ENCODE measurements at places on chromosomes 1 and 21.

- DNase-seq = no peak
Measured at GRCh38 chr1:78095593-78095992, 49.8 kb downstream of the GIPC2 start.

DNA sequence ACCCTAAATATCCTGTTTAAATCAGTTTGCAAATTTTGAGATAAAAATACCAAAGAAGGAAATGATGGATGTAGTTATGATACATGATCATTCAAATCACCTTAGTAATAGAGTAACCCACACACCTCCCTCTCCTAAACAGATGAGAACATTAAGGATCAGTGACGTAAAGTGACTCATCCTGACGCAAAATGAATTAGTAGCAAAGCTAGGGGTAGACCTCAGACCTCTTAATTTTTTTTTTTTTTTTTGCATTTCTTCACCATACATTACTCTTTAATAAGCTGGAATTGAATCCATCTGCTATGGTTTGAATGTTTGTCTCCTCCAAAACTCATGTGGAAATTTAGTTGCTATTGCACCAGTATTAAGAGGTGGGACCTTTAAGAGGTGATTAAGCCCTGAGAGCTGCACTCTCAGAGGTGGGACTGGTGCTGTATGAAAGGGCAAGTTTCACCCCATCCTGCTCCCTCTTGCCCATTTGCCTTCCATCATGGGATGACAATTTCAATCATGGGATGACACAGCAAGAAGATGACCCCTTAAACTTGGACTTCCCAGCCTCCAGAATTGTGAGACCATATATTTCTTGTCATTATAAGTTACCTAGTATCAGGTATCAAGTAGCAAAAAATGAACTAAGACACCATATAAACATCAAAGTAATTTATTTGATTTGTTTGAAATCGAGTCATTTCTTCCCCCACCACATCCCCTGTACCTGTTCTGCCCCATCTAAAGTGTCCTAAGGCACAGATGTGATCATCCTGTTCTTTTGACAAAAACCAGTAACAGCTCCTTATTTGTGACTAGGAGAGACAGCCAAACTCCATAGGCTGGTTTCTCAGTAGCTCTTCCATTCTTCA is 114.6 kb upstream of the DUSP10 start:
- DNase-seq = no peak

DNA sequence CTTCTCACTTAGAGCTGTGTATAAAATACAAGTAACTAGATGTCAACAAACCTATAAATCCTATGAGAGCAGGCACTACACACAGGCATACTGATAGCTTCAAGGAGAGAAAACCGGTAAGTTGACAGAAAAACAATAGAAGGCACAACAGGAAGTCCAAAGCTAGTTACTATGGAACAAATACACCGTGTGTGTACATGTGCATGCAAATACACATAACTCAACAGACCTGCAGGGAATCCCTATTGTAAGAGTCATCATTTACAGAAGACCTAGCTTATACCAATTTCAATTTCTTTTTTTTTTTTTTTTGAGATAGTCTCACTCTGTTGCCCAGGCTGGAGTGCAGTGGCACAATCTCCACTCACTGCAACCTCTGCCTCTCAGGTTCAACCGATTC is 26.3 kb downstream of the JAK1 start:
- no peak for DNase-seq

GRCh38 chr1:3012456-3013291 is 8.6 kb upstream of the ACTRT2 start:
- DNase-seq = peak; percentile 42

DNA sequence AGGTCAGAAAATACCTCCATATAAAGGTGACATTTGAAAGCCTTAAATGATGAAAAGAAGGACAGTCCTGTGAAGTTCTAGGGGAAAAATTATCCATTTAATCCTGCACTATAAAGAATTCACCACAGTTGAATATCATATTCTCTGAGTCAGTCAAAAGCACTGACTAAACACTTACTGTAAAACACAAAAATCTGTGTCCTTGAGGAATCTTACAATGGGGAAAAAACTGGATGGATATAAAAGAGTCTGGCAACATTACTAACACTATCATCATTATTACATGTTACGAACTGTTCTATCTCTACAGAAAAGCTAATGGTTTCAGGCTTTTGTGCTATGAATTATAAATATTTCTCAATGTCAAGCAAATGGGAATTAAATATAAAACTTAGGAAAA is 42.4 kb upstream of the HP1BP3 start:
- DNase-seq = no peak

DNA sequence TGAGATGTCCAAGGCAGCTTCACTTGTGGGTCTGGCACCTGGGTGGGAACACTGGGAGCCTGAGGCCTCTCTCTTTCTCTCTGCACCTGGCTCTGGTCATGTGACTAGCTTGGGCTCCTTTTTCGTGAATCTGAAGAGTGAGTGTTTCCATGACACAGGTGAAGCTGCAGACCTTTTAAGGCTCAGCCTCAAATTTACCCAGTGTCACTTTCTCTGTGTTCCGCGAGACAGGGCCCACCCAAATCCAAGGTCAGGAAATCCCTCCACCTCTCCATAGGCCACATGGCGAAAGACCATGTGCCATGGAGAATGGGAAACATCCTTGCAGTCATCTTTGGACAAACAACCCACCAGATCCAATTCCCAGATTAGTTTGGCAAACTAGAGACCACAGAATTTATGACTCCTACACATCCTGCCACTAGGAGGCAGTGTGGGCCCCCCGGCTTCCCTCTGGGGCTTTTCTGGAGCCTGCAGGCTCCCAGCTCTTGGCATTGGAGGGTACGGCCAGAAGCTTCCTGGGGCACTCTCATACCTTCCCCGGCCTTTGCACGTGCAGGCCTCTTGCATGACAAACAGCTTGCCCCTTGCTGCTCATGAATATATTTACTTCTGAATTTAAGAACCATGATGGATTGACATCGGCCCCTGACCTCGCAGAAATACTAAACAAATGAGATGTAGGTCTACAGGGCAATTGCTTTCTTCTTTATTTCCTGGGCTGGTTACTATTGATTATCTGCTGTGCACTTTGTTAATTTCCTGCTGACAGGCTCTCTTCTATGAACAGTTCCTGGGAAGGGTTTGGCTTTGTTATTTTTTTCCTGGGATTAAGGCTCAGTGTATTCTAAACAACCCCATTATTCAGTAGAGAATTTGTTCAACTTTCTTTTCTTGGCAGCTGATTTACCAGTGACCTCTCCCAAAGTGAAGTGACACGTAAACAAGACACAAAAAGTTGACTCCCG is 180.7 kb downstream of the KAZN start:
- no peak for DNase-seq

DNA sequence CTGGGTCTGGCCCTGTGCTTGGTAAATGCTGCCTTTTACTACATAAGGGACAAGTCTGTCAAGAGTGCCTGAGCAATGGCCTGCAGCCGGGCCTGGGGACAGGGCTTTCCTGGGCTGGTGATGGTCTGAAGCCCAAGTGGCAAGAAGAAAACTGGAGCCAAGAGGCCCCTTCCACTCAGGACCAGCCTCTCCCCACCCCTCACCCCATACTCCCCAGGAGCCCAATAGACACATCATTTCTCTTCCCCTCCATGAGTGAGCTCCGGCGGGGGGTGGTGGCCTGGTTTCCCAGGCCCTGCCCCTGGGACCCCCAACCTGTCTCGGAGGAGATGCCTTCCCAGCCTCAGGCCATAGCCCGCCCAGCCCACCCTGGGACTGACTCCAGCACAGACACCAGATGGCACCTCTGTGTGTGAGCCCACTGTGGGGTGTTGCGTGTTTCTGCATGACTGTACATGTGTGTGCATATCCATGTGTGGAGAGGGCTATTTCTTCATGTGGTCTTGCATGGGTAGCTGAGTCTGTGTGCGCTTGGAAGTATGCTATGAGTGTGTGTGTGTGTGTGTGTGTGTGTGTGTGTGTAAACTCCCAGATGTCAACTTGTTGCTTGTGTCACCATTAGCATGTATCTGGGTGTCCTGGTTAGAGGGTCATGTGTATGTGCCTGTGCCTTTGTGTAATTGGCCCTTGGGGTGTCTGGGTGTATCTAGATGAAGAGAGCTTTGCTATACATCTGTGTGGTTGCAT is 14.3 kb upstream of the LRP8 start:
- no peak for DNase-seq

- no peak for DNase-seq
Measured at GRCh38 chr21:45506836-45507522, 35.3 kb downstream of the SLC19A1 start.

- no peak for DNase-seq
Measured at GRCh38 chr1:42587753-42588152, 70.5 kb upstream of the PPIH start.

- no peak for DNase-seq
Measured at GRCh38 chr1:214282630-214283242, 1.8 kb downstream of the SMYD2 start.

GRCh38 chr1:114094363-114094634 is 59.4 kb downstream of the SYT6 start:
- no peak for DNase-seq

DNA sequence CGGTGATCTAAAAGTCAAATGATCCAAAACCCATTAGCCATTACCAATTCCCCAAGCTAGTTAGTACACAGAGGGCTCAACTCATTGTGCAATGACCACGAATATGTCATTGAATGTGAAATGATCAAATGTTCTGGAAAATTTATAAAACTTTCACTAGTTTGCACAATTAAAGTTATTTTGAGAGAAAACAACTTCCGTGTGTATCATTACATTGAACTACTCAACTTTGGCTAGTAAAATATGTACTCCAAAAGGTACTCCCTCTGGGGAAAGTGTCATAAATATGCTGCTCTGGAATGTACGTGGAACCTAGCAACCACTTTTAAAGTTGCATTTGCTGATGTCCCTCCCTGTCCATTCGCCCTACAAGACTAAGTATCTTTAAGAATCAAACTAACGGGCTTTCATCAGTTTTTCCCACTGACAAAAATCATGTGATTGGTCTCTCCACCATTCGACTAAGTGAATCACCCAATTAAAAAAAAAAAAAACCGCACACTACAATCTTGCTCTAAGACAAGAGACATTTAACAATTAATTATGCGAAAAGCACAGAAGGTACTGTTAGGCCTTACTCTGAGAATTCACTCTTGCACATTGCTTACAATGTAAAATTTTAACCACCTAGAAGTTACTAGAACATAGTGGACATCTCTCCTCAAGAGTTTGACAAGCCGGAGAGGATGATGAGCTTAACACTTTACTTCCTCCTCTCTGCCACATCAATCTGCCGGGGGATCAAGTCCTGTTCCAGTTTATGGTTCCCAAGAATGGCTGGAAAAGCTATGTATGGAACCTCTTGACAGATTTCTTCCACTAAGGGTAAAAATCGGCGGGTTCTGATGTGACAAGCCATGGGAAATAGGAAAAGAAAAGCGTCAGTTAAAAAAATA is 1.2 kb downstream of the ACBD3 start:
- no peak for DNase-seq

DNA sequence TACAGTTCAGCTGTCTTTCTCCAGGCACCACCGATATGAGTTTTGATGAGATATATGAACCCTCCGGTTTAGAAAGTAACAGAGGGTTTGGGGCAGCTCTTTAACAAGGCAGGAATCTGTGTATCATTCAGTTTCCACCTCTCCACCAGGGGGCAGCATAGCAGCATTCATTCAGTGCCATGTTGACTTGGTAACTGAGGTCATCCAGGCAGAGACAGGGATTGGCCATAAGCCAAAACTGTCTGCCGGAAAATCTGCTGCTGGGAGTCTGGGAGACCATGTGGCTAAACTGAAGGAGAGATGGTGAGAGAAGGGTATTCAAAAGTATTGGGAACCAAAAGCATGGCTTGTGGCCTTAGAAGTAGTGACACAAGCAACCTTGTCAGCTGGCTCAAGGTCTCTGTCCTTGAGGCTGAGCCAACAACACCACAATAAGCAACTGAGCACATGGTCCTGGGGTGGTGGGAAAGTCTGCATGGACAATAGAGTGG is 98.5 kb downstream of the LMX1A start:
- DNase-seq = peak; percentile 74

DNA sequence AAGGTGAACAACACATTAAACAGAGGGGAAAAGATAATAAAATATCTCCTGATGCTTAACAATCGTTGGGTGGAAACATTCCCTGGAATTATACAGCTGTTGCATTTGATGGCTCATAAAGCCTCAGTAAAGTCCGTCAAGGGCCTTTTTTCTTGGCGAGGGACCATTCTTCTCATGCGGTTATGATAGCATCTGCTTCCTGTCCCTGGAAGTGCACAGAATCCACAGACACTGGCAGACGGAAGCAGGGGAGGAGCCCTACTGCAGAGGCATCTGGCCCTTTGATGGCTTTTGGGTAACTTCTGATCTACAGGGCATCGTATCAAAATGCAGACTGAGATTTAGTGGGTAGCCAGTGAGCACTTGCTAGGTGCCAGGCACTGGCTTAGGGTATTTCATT is 286.9 kb downstream of the KIF26B start:
- no peak for DNase-seq

DNA sequence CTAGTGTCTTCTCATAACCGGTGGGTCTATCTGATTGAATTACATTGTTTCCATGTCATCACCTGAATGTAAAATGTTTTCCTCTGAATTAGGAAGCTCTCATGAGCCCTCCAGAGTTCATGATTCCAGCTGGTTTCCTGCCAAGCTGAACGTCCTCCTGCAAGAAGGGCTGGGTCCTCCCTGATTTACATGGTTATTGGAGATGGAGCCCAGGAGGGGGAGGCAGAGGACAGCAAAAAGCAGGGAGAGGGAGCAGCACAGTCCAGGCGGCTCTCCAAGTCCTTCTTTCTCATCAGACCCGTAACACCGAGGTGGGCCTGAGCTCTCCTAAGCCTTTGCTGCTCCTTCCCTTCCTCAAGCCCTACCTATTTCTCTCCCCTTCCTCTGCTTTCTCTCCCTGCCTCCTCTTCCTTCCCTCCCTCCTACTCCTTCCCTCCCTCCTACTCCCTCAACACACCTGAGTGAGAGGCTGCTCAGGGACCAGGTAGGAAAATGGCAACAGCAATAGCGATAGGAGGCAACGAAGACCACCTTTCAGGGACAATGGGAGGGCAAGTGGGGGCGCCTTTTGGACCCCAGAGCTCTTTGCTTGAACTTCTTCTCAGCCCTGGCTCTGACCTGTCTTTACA is 265.9 kb downstream of the PRDM2 start:
- peak; percentile 29 for DNase-seq

DNA sequence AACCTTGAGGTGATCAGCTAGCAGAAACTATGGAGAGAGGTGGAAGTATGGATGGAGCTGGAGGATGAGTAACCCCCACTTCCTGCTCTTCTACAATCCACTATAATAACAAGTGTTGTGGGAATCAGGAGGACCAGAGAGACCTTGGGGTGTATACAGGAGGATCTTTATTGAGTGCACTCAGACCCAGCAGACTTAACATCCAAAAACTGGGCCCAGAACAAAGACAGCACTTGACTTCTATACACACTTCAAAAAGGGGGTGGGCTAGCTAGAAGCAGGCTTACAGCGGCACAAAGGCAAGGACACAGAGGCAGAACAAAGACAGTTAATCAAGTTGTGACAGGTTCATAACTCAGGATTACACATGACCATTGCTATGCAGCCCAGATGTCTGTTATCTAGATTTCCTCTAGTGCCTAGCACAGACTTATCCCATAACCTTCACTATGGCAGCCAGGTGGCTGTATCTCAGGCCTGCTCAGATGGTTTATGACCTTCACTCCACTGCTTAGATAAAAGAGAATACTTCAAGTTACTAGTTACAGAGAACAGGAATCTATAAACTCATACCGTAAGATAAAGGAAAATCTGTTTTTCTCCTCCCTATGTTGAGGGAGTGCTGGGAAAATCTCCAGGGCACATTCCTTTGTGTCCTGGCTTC is 36.1 kb upstream of the PADI2 start:
- DNase-seq = no peak
